Activated CD8-positive, alpha-beta memory T cell treated with anti-CD3 and anti-CD28 coated beads, Interleukin-2, amount 50 U/mL, for 4 hours (primary cell): ENCODE measurements at places on chromosomes 13 and 19.

DNA sequence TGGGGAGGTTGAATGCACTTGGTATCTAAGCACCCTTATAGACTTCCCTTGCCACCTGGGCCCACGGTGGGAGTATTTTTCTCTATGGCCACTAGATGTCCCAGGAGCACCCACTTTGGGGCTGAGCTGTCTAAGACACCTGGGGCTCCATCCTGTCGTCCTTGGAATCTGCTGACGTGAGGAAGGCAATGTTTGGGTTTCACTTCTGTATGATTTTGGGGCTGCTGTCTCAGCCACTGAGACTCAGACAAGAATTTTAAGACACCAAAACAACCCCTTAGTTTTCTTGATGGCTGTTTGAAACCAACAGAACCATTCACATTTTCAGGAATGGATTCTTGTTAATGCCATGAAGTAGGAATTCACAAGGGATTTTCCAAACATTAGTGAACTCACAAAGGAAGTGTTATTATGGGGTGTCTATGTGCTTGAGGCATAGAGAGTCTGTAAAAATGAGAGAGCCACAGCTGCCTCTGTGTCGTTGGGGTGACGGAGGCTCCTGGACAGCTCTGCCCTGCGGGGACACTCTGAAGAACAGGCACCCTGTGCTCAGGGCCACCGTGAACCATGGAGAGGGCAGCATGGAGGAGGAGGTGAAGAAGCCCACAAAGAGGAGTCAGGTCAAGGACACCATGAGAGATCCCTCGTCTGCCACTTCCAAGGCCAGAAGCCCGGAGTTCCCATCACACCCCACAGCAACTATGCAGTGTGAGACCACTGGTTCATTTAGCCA, 106.8 kb upstream of the SPATA13 start:
- DNase-seq: peak; percentile 51

DNA sequence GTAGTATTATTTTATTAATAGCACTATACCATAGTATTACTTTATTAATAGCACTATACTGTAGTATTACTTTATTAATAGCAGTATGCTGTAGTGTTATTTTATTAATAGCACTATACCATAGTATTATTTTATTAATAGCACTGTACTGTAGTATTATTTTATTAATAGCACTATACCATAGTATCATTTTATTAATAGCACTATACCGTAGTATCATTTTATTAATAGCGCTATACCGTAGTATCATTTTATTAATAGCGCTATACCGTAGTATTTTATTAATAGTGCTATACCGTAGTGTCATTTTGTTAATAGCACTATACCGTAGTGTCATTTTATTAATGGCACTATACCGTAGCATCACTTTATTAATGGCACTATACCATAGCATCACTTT, 191.8 kb downstream of the GPC6 start:
- DNase-seq: no peak

DNA sequence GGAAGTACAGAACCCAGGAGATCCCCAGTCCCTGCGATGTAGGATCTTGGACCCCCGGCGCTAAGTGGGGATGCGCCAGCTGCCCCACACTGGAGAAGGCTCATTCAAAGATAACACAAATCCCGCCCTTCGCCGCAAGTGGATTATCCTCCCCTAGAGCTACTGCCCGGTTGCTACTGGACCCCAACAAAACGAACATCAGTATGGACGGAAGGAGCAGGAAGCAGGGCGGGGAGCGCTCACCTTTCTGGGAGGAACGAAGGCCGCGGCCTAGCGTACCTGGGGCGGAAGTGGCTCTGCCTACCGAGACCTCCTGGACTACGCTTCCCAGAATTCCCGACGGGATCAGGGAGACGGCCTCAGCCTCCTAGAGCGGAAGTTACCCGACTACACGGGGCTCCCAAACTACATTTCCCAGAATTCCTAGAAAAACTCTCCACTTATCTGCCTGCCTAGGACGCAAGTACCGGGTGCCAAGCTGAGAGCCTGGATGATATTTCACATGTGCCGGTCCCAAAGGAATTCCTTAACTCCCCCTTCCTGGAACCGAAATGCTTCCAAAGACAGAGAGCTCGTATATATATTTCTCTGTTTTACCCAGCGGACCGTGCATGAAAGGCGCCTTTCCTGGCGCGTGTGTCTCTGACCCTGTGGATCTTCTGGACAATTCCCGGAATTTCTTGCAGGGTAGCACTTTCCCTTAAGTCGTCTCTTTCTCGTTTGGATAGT, at the start of gene ZNF112:
ZNF112 (minus strand) TSS at position 298 of the 729 bp plus-strand sequence. CDS start 16,141 bp downstream, outside the sequence.
- DNase-seq: no peak

- no peak for DNase-seq
Measured at GRCh38 chr13:100537951-100538462, 50.6 kb downstream of the GGACT start.

GRCh38 chr19:54905421-54905802, 536 bp upstream of the NCR1 start:
- no peak for DNase-seq

DNA sequence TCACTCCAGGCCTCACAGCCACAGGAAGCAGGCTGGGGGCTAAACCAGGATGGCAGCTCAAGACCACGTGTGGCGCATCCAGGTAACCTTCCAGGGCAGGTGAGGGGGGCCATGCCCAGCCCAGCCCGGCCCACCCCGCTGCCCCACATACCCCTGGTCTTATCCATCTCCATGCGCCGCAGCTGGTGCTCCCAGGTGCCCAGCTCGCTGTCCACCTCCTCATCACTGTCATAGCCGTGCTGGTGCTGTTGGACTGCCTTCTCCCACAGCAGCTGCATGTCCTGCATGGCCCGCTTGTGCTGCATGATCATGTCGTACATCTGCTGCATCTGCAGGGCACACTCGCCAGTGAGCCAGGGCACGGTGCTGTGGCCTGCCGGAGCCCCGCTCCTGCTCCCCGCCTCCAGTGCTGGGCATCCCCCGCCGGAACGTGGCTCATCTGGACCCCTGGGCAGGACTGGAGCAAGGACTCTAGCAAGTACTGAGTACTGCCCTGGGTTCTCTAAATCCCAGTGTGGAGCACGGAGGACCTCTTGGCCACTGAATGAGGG, 6.0 kb upstream of the TM6SF2 start:
- no peak for DNase-seq

- no peak for DNase-seq
Measured at GRCh38 chr13:72932250-72932649, 126.6 kb upstream of the KLF5 start.

DNA sequence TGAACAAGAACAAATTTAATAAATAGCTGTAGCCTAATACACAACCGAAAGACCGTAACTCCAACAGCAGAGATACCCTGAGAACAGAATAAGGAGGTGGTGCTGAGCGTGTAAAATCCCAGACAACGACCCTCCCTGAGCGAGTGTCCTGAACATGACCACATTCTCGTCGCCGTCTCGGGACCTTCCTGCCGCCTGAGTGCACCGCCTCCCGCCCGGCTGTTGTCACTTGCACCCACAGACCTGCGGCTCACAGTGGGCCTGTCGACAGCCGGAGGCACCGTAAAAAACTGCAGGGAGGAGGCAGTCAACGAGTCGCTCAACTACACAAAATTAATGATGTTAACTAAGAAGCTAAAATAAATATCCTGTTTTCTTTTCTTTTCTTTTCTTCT, 35.8 kb upstream of the GRTP1 start:
- DNase-seq: no peak

- no peak for DNase-seq
Measured at GRCh38 chr19:44613295-44614178, at the start of gene IGSF23. Gene IGSF23, plus strand, starts transcription at chr19:44613563. Its CDS starts 83 bp downstream, at chr19:44613646.

DNA sequence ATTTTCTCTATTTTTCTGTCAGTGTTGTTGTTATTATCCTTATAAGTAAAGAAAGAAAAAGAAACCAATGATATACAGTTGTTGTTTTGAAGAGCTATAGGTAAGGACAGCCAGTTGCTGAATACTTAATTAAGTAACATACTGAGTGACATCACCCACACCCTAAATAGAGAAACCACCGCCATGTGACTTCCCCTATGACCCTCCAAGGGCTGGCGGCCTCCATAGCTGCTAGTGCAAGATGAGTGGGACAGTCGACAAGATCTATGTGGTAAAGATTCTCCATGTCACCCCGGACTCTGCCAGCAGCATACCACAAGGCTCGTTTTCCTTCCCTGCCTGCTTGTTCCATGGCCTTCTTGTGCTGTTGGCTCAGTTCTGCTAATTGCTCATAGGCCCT, 221.1 kb downstream of the DNAJC15 start:
- DNase-seq: no peak

DNA sequence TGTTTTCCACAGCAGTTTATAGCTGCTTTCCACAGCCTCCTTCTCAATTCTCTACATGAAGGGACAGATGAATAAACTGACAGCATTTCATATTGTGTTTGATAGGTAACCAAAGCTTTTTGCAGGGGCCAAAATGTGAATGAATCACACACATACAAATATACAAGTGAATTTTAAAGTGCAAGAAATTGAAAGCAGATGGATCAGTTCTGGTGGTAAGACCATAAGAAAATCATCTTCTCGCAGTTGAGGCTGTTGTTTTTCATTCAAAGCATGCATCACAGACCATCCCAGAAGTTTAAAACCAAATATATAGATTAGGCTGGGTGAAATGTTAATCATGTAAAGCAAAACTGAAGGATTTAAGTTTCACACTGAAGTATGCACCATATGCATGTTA, 1569.4 kb downstream of the PCDH9 start:
- DNase-seq: no peak

GRCh38 chr13:113915786-113916329, 52.0 kb upstream of the GAS6 start:
- peak; percentile 5 for DNase-seq

DNA sequence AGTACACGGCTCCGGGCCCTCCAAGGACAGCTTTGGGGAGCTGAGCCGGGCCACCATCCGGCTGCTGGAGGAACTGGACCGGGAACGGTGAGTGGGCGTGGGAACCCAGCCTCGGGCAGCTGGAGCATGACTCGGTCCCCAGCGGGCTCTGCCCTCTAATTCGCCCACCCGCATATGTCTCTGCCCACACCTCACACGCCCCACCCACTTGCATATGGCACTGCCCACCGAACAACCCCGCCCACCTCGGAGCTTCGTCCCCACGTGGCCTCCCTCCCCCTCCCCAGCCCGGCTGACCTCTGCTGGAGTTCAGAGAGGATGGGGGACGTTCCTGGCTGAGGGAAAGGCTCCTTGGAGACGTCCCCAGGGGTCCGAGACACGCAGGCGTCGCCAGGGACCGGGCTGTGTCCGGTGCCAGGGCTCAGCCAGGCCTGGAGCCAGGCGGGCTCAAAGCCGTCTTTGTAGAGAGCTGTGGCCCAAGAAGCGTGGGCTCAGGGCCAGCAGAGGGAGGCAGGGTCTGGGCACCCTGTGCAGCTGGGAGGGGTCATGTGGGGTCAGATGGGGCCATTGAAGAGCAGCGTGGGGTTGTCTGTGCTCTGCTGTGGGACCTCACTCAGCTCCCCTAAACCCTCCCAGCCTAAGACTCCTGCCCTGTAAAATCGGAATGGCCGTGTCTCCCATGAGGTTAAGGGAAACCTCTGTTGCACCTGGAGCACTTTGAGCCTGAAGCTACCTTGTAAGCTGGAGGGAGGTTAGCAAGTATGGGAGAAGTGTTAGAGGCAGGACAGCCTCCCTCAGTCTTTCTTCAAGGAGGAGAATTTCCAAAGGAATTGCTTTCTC, 3.8 kb downstream of the APC2 start:
- no peak for DNase-seq

DNA sequence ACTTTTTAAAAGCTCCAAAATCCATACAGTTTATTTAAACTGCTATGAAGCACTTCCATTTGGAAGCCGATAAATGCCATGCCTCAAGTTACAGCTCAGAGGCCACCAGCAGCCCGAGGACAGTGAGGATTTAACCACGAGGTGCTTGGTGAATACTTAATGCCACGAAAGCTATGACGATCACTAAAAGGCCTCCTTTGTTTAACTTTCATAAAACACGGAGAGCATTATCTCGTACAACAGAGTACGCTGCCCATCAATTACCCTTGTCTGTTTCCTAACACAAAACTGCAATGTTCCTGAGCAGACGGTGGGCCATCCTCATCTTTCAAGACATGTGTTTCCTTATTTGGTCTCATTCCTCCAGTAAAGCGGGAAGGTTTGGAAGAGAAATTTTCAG, 58.4 kb downstream of the PEPD start:
- DNase-seq: no peak

DNA sequence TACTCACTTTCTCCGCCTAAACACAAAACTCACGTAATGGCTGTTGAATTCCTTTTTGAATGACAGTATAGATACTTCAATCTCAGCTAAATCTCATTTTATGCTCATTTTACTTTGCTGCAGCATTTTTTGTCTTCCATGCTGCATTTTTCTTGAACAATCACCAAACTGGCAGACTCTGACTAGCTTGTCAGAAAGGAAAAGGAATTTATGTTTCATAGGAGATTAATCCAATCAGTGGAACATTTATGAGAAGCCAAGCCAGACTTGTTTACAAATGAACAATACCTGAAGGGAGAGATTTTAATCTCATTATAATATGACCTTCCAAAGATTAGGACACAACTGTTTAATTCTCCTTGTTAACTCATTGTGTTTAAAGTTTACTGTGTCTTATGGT, 1044.3 kb downstream of the DIAPH3 start:
- no peak for DNase-seq

- DNase-seq: no peak
Measured at GRCh38 chr19:55373993-55374757, 2.5 kb upstream of the TMEM190 start.

GRCh38 chr19:7815325-7815724, 14.7 kb upstream of the EVI5L start:
- DNase-seq: no peak

GRCh38 chr13:33490461-33491327, 205.1 kb upstream of the STARD13 start:
- no peak for DNase-seq

GRCh38 chr13:41408746-41409145, 48.6 kb upstream of the RGCC start:
- no peak for DNase-seq

- DNase-seq: no peak
Measured at GRCh38 chr19:33248954-33249613, 23.4 kb upstream of the SLC7A10 start.

DNA sequence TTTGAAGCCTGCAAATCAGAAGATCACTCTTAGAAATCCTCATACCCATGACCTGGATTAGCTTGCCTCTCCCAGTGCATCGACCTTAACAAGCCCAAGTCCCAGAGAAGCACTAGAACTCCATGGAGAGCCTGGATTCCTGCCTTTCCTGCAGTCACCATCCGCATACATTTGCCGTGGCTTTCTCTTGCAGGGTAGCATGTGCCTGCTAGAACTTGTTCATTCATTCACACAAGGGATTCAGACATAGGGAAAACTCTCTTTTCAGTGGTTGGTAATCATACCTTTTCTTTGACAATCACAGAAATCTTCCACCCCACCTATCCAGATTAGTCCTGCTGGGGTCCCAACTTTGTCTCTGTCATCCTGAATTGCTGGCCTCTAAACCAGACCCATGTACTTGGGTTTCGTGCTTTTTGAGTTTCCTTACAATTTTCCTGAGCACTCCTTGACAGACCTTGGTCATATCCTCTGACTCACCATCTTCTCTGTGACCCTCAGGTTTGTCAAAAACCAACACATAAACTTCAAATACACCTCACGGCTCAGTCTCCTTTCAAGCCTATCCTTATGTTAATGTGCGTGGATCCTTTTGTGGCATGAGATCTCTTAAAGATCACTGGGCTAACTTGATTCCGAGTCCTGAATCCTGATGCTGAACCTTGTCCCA, 355.0 kb downstream of the MYO16 start:
- DNase-seq: no peak

GRCh38 chr13:64847767-64848166, 2382.4 kb downstream of the PCDH9 start:
- DNase-seq: no peak
